ENCODE measurements at places on chromosomes 11 and 22.

- no peak for DNase-seq
These were observed 921 bp upstream of the BCL2L13 start for GRCh38 chr22:17637490-17638181.

DNA sequence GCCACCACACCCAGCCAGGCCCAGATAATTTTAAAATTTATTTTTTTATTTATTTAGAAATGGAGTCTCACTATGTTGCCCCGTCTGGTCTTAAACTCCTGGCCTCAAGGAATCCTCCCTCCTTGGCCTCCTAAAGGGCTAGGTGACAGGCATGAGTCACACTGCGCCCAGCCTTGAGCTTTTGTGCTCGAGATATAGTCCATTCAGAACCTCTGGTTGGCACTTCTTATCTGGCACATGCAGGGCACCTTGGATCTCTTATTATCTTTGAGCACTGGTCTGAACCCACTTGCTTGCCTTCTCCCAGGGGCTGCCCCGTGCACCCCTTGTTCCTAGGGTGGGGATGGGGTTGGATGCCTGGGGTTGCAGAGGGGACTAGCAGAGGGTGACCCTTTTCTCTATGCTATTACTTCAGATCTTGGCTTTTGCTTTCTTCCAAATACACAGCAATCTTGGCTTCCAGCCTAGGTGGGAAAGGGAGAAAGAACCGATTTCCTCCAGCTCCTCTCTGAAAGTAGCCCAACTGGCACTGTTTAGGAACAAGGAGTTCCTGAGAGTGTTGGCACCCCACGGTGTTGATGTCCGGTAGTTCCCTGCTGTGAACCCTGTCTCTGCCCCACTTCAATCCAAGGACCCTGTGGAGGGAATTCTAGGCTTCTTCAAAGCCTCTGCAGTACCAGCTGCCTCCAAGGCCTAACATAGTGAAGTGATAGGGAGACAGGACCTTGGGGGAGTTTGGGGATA is 1.3 kb upstream of the SLC3A2 start:
- no peak for DNase-seq

- no peak for DNase-seq
These were observed 186.6 kb downstream of the NXPE2 start for GRCh38 chr11:114864896-114865295.

- no peak for DNase-seq
These were observed 61.9 kb downstream of the NRXN2 start for GRCh38 chr11:64661146-64661545.

- DNase-seq: no peak
These were observed at the start of gene CASP1 for GRCh38 chr11:105034813-105035620. Gene CASP1 (minus strand): TSS chr11:105035144. CDS start chr11:105035113, 31 bp downstream.

DNA sequence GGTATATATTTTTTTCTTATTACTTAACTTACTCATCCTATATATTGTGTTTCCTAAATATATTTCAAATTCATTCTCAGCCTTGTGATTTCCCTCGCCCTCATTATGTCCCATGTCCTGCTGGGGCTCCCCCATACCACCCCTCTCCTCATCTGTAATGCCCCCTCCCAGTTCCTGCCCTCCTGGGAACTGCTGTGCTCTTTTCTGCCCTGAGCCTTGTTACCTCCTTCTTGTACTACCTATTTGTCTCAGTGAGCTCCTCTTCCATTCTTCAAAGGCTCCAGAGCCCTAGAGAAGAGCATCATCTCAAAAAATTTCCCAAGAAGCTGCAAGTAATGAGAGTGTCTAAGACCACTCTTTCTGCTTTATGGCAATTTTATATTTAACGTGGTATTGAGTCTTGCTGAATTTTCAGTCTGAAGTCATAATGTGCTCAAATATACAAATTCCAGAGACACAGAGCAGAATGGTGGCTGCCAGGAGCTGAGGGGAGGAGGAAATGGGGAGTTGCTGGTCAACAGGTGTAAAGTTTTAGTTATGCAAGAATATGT is 66.5 kb upstream of the TOP3B start:
- DNase-seq: no peak

DNA sequence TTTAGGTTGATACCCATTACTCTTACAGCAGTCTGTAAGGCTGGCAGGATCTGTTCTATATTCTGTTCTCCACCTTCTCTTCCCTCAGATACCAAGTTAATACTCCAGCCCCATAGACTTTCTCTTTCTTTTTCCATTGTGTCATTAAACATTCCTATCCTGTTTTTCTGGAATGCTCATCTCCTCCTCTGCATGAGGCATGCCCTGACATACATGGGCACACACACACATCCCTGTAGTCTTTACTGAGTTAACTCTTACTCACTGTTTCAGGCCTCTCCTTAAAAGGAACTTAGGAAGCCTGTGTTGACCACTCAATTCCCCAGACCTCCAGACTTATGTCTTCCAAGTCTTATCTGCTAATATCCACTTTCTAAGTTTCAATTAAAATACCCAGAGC is 476.8 kb downstream of the METTL15 start:
- no peak for DNase-seq

DNA sequence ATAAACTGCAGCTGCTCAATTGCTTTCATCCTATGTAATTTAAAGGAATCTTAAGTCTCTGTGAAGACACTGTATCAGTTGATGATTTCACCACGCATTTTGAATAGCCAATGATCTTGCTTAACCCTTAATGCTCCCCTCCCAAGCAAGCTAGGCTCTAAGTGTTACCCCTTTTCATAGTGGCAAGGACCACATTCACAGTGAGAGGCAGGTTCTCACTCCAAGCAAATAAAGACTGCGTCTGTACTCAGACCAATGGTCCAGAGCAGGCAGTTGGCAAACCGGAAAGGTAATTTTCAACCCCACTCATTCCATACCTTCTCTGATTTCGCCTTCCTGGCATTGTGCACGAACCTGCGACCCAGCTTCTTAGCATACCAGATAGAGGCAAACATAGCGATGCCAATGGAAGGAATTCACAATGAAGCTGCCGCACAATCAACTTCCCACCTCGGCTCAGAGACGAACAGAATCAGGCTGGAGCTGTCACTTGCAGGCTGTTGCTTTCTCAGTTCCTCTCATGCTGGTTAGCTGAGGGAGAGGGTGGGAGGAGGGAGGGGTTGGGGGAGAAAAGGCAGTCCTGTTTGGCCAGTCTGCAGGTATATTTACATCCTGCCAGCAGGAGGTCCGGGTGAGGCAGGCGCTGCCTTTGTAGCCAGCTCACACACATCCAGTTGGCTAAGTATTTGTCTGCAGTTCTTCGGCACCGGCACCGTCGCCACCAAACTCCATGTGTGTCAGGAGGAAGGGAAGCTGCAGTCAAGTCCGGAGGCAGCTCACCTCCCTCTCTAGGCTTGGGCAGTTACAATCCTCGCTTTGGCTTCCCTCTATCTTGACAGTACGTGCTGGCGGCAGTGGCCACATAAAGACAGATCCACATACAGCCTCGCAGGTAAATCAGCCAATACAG is 1151.2 kb upstream of the CCDC90B start:
- DNase-seq: peak; percentile 56

- DNase-seq: no peak
These were observed 44.6 kb upstream of the ZBED5 start for GRCh38 chr11:10902301-10903063.

- DNase-seq: peak; percentile 61
These were observed at the start of gene MIAT for GRCh38 chr22:26656891-26657851. Gene MIAT (plus strand): TSS chr22:26657588.

DNA sequence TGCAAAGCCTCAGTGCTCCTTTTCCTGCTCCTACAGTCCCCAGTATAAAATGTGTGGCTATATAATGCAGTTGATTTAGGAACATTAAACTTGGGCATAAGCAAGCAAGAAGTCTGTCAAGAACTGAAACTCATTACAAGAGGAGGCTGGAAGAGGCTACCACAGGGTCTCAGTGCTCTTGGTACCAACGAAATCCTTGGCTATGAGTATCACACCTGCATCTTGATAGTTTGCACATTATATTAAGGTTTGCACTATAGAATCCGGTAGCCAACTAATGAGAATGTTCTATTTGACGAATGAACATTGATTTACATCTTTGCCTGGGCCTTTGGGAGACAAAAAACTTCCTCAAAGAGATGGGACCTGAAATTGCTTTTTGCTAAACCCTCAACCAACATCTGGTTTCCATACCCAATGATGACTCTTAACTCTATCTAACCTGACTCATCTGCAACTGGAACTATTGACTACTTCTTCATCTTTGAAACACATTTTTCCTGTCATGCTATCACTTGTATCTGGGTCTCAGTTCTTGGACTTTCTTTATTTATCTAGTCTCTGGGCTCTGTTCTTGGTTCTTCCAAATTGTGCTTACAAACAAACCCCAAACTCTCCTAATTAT is 207.2 kb upstream of the CTSC start:
- DNase-seq: no peak

GRCh38 chr11:114179234-114179941 is 116.8 kb upstream of the NNMT start:
- DNase-seq: no peak

GRCh38 chr11:23398052-23398451 is 537.8 kb upstream of the CCDC179 start:
- no peak for DNase-seq

GRCh38 chr11:1129611-1130160 is 28.1 kb upstream of the MUC5AC start:
- no peak for DNase-seq

DNA sequence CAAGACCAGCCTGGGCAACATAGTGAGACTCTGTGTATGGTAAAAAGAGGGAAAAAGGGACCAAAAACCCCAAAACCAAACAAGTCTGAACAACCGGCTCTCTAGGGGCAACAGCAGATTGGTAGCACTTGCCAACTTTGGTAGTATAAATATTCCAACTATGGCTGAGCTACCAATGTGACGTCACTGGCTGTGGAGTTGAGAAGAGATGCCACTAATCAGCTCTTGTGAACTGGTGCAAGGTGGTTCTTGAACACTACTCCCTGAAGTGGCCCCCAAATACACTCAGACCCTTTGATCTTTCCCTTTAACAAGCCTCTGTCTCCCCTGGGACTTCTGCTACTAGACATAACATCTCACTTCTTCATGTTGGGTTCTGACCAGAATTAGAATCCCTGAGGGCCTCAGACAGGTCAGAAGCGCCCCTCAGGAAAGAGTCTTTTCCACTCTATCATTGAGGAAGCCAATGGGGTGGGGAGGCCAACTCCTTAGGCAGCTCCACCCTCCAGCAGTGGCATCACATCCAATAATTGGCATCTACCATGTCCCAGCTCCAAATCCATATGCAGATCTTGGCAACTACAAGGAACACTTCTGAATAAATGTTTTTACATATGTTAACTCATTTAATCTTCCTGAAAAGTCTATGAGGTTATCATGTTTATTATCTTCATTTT is 49.2 kb downstream of the RPL27A start:
- DNase-seq: no peak

DNA sequence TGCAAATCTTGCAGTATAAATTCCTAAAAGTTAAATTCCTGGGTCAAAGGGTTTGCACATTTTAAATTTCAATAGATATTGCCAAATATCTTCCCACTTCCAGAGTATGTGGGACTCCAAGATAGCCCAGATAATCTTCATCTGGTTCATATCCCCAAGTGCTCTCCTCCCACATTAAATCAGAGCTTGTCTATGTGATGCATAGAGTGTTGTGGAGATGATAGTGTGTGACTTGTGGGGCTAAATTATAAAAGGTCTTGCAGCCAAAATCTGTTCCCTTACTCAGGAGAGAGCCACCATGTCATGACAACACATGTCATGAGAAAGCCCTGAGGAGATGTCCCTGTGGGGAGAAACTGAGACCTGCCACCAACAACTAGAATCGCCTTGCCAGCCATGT is 39.9 kb upstream of the TEAD1 start:
- DNase-seq: no peak

DNA sequence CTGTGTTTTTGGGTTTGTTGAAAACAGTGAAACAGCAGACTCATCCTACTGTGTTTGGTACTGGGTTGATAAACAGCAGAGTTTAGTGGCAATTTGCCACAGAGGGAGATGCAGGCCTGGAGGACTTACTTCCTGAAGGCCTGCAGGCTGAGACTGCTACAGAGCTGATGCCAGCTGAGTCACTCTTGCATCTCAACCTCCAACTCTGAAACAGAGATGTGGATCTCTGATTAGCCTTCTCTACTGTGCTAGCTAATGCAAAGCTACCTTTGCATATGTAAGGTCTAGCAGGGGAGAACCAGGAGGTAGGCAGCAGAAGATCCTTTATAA is 14.3 kb downstream of the ATP5MG start:
- DNase-seq: no peak

DNA sequence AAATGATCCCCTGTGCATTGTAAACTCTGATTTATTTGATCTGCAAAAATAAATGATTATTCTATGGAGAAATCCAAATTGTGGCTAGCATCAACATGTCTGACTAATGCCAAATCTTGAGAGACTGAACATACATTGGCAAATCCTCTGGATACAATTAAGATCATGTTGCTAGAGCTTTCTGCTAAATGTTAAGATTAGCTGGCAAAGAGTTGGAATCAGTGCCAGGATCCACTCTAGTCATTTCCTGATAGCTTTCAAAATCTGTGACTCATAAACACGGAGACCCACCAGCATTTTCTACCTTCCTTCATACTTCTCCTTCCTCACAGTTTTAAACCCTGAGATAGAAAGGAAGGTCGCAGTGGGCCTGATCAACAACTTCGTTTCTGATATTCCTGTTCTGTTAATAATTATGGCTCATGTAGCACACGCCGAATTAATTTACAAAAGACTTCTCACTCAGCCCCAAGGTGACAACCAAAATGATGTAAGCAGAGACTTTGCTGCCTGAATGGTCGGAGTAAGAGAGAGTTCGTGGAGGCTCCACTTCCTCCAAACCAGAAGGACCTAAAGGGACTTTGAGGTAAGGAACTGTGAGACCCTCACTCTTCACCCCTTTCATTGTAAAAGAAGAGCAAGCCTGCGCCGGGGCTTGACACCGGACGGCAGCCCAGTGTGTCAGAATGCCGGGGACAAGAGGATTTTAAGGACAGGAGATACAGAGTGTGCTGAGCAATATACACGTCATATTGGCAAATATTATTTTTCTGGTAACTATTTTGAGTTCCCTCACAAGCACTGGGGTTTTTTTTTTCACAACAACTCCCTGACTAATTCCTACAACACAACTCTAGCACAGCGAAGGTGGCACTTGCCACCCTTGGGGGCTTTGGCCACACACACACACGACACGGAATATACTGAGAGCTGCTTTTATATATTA is 42.0 kb downstream of the SERPINH1 start:
- DNase-seq: no peak

Data from NCI-H524 (cell line).